Suppressor macrophage treated with lipopolysaccharide for 4 hours (primary cell): ENCODE measurements at places on chromosomes 12 and 14.
A peak's percentile ranks its signal among the peaks of the same experiment; 100 is the strongest.

DNA sequence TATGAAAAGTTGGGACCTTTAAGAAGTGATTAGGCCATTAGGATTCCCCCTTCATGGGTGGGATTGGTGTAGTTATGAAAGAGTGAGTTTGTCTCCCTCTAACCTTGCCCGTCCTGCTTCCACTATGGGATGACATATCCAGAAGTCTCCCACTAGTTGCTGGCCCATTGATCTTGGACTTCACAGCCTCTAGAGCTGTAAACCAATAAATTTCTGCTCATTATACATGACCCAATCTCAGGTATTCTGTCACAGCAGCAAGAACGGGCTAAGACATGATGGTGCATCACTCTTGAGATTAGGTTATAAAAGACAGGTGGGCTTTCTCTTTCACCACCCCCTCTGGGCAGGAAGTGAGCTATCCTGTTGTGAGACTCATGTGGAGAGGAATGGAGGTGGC is 8.6 kb upstream of the SMOC1 start:
- DNase-seq, result no peak

DNA sequence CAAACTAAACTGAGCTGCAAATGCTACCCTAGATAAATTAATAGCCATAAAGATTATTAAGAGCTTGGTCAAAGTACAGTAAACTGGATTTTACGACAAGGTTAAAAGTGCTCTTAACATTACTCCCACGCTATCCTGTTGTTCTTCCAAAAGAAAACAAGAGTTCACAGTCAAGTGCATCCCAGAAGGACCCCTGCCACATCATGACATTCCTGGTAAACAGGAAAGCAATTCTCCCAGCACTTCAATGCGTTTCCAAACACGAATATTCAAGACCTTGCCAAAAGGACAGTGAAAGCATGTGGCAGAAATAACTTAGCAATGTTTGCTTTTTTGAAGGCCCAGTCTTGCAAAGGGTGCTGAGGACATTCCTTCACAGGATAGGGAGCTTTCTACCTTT is 11.2 kb downstream of the SPRING1 start:
- DNase-seq, result no peak

DNA sequence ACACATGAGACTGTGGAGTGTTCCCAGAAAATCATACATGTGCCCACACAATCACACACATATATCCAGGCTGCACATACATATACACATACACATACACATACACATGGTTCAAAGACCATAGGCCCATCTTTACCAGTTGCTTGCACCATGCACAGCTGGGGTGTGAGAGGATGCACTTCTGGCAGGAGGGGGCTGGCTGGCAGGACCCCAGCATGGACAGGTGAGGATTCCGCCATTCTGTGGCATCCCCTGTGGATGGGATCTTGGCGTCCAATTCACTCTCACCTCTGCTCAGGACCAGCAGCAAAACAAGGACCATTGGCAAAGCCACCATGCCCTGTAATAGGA is 7.0 kb downstream of the ITGB7 start:
- no peak for DNase-seq

DNA sequence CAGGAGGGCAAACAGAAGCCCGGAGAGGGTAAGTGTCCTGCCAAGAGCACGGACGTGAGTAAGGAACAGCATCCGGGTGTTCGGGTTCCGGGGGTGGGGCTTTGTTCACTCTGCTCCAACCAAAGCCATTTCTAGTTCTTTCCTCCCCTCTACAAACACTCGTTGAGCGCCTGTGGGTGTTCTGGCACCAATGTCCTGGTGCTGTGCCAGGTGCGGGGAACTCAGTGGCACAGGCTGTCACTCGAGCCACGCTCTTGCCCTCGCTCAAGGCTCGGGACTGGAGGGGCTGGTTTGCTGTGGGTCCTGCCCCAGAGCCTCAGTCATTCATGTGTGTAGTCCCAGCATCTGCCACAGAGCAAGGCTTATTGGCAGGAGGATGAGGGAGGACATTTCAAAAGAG is 157.5 kb downstream of the CALM1 start:
- DNase-seq, result no peak

- no peak for DNase-seq
These were observed 16.4 kb upstream of the KSR2 start for GRCh38 chr12:117985182-117985581.

GRCh38 chr12:8644345-8645248 is 18.0 kb downstream of the MFAP5 start:
- DNase-seq, result peak; percentile 33

- DNase-seq, result no peak
These were observed 388.6 kb downstream of the GLT1D1 start for GRCh38 chr12:129241852-129242251.

DNA sequence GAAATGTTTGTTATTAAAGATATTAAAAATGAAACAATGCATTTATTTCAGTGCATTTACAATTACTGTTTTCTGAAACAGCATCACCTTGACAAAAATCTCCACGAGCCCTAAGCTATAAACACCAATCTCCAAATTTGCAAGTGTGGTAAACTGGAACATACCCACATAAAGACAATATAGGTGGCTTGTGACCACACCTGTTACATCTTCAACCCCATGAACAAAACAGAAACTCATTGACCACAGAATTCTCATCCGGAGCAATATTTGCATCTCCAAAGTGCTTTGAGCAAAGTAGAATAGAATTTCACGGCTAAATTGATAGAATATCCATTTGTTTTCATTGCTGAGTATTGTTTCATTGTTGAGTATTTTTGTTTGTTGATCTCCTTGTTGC is 375.2 kb upstream of the FLRT2 start:
- no peak for DNase-seq

- no peak for DNase-seq
These were observed 93.5 kb downstream of the ATXN2 start for GRCh38 chr12:111505601-111506036.

DNA sequence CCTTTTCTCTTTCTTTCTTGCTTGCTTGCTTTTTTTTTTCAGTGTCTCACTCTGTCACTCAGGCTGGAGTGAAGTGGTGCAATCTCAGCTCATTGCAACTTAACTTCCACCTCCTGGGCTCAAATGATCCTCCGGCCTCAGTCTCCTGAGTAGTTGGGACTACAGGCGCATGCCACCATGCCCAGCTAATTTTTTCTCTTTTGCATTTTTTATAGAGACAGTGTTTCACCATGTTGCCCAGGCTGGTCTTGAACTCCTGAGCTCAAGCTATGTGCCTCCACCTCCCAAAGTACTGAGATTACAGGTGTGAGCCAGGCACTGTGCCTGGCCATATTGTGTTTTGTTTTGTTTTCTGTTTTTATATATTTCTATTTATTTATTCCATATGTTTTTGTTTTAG is 461.0 kb downstream of the ADAMTS20 start:
- DNase-seq, result no peak
